AG08396 (cell line): ENCODE measurements at places on chromosomes 11 and 22.
A peak's percentile ranks its signal among the peaks of the same experiment; 100 is the strongest.

DNA sequence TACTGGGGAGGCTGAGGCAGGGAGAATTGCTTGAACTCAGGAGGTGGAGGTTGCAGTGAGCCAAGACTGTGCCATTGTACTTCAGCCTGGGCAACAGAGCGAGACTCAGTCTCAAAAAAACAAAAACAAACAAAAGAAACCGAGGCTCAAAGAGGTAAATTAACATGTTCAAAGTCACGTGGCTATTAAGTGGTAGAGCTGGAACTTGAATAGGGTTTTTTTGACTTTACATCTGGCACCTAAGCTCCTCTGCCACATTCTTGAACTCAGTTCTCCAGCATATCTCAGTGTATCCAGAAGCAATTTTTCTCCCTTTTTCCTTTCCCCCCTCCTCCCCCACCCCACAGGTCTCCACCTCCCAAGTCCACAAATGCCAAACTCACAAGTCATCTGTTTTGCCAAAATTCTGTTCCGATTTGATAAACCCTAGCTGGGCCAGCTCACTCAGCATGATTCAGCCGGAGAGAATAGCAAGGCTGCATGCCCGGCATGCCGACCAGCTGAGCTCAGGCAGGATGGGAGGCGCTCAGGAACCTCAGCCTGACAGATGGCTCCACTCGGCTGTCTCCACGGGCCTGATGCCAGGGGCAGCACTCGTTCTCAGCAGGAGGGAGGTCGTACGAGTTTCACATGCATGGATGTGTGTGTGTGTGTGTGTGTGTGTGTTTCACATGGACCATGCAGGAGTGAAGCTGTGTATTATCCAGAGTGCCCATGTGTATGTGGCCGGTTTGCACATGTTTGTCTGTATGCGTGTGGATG, 63.2 kb upstream of the RRAS2 start:
- DNase-seq: peak; percentile 93

DNA sequence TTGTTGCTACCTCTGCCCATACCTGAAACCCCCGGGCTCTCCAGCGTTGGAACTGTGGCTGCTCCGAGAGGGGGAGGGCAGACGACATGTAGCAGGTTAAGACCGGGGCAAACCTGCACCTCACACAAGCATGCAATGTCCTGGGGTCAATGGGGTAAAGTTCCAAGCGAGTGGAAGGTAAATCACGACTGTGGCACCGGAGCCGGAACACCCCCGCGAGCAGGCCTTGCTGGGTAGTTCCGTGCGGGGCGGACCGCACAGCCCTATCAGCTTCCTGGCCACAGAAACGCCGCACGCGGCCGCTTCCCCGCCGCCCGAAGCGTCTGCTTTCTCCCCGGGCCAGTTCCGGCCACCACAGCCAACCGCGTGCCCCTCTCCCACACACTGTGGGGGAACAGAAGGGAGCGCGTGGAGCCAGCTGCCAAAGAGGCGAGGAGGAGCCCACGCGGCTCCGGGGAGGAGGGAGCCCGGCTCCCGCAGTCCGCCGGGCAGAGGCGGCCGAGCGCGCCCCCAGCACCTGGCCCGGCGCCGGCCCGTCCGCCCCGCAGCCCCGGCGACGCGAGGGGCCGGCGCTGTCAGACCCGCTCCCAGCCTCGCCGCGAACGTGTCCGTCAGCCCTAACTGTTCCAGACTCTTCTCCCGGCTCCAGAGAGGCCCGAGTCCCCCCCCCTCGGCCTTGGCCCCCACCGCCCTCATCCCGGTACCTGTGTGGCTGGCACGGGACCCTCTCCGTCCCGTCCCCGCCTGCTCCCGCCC, 1.6 kb downstream of the SPTBN2 start:
- no peak for DNase-seq

DNA sequence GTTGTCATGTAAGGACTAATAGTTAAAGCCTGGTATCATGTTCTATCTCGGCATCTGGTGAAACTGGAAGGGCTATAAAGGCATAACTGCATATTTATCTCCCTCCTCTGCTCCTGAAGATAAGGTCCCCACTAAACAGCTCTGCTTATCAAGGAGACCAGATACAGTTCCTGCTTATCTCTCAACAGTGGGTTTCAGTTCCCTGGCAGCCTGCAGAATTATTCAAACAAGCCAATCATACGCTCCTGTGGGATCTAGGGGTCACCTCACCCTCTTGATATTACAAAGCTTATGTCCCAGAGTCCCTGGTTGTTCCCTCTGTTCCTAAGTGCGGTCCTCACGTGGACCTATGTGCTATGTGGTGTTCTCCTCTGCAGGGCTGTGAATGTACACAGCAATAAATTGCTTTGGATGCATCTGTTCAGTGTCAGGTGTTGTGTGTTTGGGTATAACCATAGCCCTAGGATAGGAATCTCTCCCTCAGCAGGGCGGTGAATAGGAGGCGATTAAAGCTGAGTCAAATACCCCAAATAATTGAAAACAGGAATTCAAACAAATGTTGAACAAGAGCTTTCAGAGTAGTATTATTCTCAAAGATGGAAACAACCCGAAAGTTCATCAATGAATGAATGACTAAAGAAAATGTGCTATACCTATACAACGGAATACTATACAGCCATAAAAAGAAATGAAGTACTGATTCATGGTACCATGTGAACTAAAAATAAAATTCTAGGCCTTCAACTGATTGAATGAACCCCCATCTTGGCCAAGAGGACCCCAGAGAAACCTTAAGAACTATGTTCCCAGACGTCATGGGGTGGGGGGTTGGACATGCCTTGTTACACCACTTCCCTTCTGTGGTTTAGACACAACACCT, 3.1 kb upstream of the OOSP4A start:
- DNase-seq: no peak

DNA sequence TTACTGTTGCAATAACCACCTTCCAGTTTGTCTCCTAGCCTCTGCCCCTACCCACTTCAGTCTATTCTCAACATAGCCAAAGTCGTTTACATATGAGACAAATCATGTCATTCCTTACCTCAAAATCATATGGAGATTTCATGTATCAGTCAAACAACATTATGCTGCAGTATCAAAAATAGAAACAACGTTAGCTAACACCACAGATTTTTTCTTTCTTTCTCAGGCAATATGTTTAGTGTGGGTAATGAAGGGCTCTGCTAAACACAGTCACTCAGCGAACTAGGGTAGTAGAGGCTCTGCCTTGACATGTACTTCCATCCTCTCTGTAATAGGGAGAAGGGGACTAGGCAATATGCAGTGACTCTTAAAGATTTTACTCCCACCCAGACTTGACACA, 141.3 kb upstream of the DDI1 start:
- no peak for DNase-seq

GRCh38 chr11:122755941-122756340, 82.4 kb upstream of the CRTAM start:
- DNase-seq: no peak

DNA sequence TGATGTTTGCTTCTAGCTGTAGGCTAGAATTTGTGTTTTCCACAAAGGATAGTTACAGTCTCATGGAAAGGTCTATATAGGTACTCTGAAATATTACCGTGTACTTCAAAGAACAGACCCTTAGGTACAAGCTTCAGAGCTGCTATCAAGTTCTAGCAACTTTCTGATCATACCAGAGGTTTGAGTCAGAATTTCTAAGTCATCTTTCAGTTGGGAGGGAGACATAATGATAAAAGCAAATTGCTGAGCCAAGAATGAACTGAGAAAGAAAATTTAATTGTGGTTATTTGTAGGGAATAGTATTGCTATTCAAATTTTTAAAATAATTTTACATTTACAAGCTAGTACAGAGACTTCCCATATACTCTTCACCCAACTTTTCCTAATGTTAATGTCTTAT, 19.9 kb upstream of the ME3 start:
- DNase-seq: no peak

- peak; percentile 82 for DNase-seq
Measured at GRCh38 chr11:126282736-126283591, at the start of gene TIRAP. TSS of gene TIRAP (plus strand) at chr11:126283093. CDS start at chr11:126290895, 7,802 bp downstream.

DNA sequence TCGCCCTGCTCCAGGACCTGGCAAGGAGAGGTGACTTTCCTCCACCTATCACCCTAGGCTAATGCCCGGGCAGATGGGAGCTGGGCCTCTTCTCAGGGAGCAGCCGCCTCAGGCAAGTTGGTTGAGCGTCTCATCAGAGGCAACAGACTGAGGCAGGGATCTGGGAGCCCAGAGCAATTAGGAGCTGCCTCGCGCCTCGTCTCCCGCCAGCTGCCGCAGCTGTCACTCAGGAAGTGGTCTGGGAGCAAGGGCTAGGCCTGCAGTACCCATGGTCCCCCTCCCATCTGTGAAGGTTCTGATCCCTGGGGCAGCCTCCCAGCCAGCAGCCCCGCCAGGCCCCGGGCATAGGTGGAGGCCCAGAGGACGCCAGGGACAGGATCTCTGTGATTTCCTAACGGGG, 4.6 kb upstream of the CABP7 start:
- DNase-seq: no peak

DNA sequence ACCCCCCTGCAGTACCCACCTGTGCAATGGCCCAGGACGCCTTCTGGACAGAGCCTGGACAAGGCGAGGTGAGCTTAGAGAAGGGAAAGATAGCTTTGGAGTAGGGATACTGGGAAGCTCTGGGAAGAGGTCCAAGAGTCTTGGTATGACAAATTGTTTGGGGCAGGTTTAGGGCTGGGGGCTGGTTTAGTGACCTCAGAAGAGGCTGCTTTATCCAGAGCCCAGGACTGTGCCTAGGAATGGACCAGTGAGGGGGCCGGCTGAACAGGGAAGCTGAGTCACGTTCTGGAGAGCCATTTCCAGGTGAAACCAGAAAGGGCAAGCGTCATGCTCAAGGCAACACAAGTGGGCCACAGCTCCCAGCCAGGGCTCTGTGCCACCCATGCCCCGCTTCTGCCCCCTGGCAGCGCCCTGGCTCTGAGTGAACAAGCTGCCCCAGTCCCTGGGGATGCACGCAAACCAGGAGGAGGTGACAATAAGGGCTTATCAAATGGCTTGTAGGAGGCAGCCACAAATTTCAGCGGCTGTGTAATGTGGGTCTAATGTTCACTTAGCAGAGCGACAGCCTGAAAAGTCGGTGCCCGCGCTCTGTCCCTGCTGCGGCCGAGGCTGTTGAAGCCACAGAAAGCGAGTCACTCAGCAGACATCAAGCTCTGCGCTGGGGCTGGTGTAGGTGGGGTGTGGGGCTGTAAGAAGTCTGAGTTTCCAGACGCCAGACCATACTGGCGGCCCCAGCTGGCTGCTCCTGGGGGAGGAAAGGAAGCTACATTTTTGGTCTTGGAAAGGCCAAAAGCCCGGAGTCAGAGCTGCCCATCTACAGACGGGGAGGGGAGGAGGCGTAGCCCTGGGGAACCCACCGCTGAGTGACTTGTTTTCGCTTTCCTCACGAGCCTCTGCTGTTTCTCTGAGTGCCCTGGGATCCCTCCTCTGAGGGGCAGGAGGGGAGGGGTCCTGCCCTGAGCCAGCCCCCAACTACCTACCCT, 18.3 kb upstream of the SYT7 start:
- DNase-seq: peak; percentile 58

DNA sequence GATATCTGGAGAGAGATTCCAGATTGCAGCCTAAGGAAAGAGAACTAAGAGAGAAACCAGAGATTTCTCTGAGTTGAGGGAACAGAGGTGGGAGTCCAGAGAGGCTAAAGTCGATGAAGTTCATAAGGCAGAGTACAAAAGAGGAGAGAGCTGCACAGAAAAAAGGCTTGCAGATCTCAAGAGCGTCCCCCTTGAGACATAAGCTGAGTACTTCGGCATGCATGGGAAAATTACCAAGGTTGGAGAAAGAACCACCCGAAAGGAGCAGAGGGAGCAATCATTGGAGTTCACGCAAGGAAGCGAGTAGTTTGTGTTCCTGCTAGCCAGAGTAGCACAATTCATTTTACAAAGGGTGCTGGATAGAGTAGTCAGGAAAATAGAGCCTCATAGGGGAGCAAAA, 293.5 kb downstream of the TMEM135 start:
- no peak for DNase-seq
